ENCODE measurements at places on chromosomes 2 and 18.

- DNase-seq = no peak
These were observed 11.1 kb downstream of the HS6ST1 start for GRCh38 chr2:128307595-128307994.

- no peak for DNase-seq
These were observed 326.8 kb upstream of the KLHL14 start for GRCh38 chr18:33099626-33100025.

- DNase-seq = no peak
These were observed 163.4 kb downstream of the TMEM163 start for GRCh38 chr2:134555411-134555810.

DNA sequence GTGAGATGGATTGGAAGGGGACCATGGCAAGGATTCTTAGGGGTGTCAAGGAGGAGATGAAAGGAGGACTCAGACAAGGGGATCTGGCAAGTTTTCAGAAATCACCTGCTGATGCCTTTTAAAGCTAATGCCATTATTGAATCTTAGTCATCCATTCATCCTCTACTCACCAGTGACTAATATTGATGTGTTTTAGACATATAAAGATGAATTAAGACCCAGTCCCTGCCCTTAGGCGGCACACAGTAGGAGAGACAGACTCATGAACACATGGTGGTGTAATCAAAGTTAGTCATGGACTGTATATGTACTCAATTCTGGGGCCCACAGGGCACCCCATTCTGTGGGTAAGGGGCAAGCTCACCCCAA is 56.5 kb upstream of the ATL2 start:
- no peak for DNase-seq

GRCh38 chr2:41482659-41483058 is 565.2 kb upstream of the PKDCC start:
- no peak for DNase-seq
